Activated CD4-positive, alpha-beta T cell treated with anti-CD3 and anti-CD28 coated beads for 36 hours (primary cell): ENCODE measurements at places on chromosomes 13 and 19. TPM values are rescaled to one million over a fixed set of nuclear protein-coding genes. Genes with fewer than 3 reads are reported as not detected.

DNA sequence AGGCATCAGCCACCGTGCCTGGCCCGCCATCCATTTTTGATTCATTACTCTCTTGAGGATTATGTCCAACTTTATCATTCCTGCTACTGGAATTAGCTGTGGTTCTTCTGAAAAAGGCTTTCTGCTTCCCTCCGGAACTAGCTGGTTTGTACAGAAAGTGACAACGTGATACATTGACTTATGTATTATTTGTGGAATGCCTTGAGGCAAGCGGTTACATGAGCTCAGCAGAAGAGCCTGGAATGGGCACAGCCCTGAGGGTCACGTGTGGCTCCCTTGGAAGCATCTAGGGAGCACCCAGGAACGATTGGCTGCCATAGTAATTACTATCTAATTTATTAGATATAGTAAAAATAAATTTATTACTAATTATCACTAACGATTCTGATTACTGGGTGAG lies 14.4 kb upstream of the RETN start:
- no peak for DNase-seq
- no peak overlapping the region for H3K27ac ChIP-seq
- H3K4me3 ChIP-seq = no peak overlapping the region
- H3K27me3 ChIP-seq = no peaks in the 10 kb centered on the region
- peaks cover 31% of the 10 kb centered on the region for H3K4me1 ChIP-seq

DNA sequence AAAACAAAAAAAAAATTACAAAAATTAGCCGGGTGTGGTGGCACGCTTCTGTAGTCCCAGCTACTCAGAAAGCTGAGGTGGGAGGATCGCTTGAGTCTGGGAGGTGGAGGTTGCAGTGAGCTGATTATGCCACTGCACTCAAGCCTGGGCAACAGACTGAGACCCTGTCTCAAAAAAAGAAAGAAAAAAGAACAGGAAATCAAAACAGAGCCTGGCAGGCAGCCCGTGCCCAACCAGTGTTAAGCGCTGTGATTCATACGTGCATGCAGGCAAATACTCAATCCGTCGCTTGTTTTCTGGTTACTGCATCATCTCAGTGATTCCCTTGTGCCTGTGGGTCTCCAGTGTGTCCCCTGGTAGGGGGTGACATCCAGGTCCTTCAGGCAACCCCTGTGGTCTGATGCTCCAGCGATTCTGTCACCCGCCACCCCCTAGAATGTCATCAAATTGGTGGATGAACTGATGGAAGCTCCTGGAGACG lies 18.1 kb downstream of the DDX39A start:
- no peak overlapping the region for H3K4me3 ChIP-seq
- peak overlapping the region; percentile 80 for H3K27ac ChIP-seq
- peaks cover 24% of the 10 kb centered on the region for H3K4me1 ChIP-seq
- H3K27me3 ChIP-seq = no peaks in the 10 kb centered on the region

DNA sequence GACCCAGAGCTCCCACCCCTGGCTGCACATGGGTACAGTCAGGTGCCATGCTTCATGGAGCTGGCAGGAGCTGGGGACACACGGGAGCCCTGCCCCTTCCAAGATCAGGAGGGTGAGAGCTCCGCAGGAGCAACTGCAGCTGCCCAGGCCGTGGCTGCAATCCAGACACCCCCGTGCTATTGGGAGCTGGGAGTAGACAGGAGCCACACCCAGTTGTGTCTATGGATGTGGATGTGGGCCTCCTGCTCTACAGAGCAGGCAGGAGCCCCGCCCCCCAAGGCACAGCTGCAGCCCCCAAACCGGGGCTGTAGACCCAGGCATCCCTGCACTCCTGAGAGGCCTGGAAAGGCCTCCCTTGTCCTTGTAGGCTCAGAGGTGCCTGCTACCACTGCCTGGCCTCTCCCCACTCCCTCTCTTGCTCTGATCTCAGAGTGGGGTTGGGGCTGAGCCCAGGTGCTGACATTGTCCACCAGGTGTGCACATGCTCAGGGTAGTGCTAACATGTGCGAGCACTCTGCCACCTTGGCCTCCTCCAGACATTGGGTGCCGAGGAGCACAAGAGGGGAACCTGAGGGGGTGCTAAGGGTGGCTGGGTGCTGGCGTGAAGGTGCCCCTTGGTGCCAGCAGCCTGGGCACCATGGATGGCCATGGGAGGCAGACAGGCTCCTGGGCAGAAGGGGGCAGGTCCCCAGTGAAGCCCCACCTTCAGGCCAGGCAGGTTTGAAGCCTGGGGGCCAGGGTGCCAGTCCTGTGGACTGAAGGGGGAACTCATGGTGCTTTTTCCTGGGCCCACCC lies 8.0 kb upstream of the BAX start:
- H3K4me3 ChIP-seq = no peak overlapping the region
- no peak overlapping the region for H3K27ac ChIP-seq
- H3K27me3 ChIP-seq = no peaks in the 10 kb centered on the region
- no peaks in the 10 kb centered on the region for H3K4me1 ChIP-seq
- DNase-seq = no peak

DNA sequence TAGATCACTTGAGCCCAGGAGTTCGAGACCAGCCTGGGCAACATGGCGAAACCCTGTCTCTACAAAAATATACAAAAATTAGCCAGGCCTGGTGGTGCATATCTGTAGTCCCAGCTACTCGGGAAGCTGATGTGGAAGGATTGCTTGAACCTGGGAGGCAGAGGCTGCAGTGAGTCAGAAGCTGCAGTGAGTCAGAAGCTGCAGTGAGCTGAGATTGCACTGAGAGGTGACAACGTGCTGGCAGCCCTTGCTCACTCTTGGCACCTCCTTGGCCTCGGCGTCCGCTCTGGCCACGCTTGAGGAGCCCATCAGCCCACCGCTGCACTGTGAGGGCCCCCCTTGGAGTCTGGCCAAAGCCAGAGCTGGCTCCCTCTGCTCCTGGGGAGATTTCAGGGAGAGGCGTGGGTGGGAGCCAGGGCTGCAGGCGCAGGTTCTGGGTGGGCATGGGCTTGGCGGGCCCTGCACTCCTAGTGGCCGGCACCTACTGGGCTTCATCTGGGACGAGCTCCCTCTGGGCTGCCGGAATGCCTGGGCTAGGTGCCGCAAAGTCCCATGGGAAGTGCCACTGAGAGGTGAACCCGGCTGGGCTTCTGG lies 39.5 kb upstream of the RPL21 start:
- H3K27ac ChIP-seq = no peak overlapping the region
- no peaks in the 10 kb centered on the region for H3K4me1 ChIP-seq
- H3K36me3 ChIP-seq = peaks cover 2% of the 10 kb centered on the region
- H3K4me3 ChIP-seq = no peak overlapping the region

GRCh38 chr13:59459972-59460371 lies 703.8 kb downstream of the DIAPH3 start:
- H3K36me3 ChIP-seq = no peaks in the 10 kb centered on the region
- no peak overlapping the region for H3K27ac ChIP-seq
- H3K27me3 ChIP-seq = peaks cover 8% of the 10 kb centered on the region

GRCh38 chr19:12834976-12835757 lies 788 bp upstream of the RTBDN start:
- H3K27ac ChIP-seq = no peak overlapping the region
- H3K4me1 ChIP-seq = peaks cover 31% of the 10 kb centered on the region
- peaks cover 70% of the 10 kb centered on the region for H3K27me3 ChIP-seq
- H3K4me3 ChIP-seq = no peak overlapping the region

DNA sequence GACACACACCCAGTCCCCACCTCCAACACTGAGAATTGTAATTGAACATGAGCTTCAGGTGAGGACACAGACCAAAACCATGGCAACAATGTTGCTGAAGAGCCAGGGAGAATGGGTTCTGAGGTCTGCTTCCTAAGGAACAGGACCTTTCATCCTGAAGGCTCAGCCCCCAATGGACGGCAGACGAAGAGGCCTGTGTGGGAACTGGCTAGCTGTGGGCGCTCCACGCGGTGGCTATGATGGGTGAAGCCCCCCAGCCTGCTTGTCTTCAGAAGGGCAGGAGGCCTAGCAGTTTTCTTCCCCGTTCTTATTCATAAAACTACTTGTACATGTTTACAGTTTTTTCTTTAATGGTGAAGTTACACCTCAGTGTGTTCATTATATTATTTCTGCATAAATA lies 136.1 kb upstream of the SPACA7 start:
- H3K4me1 ChIP-seq = no peaks in the 10 kb centered on the region

DNA sequence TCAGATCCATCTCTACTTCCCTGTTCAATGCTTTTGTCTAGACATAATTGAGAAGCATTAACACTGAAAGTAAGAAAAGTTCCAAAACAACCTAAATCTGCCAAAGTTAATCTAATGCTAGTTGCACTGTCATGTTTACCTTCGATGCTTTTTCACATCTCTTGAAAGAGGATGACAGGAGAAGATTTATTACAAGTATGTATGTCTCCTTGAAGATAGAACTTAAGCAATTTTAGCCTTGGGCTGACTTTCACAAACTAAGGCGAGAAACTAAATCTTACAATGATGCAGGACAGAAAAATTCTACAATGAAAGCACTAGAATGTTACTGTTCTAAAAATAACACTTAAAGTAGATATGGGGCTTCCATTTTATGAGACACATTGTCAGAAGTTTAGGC lies 64.0 kb downstream of the MIPEP start:
- H3K4me1 ChIP-seq = no peaks in the 10 kb centered on the region
- H3K36me3 ChIP-seq = peaks cover 38% of the 10 kb centered on the region
- no peaks in the 10 kb centered on the region for H3K27me3 ChIP-seq
- H3K27ac ChIP-seq = no peak overlapping the region
- DNase-seq = no peak

DNA sequence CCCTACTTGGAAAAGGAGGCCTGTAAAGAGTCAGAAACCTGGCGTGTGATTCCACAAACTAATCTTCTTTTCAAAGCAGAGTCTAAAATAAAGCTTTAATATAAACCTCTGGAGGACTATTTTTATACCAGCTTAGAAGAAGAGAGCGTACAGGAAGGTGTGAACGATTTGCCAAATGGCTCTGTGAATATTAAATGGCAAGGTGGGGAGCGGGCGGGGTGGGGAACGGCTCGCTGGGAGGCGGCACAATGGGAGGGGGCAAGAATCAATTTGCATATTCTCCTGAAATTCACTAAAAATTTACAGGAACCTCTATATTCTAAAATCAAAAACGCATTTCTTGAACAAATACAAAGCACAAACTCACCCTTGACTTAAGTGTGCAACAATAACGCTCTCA lies 982 bp downstream of the ZNF780B start:
- peaks cover 38% of the 10 kb centered on the region for H3K4me1 ChIP-seq
- peak overlapping the region; percentile 93 for H3K4me3 ChIP-seq
- no peak for DNase-seq
- peaks cover 34% of the 10 kb centered on the region for H3K36me3 ChIP-seq
- H3K27me3 ChIP-seq = peaks cover 5% of the 10 kb centered on the region

- no peaks in the 10 kb centered on the region for H3K36me3 ChIP-seq
- DNase-seq = no peak
- peaks cover 5% of the 10 kb centered on the region for H3K4me1 ChIP-seq
- H3K27me3 ChIP-seq = peaks cover 48% of the 10 kb centered on the region
Observed at GRCh38 chr19:50712833-50713232, 6.8 kb downstream of the SHANK1 start.

DNA sequence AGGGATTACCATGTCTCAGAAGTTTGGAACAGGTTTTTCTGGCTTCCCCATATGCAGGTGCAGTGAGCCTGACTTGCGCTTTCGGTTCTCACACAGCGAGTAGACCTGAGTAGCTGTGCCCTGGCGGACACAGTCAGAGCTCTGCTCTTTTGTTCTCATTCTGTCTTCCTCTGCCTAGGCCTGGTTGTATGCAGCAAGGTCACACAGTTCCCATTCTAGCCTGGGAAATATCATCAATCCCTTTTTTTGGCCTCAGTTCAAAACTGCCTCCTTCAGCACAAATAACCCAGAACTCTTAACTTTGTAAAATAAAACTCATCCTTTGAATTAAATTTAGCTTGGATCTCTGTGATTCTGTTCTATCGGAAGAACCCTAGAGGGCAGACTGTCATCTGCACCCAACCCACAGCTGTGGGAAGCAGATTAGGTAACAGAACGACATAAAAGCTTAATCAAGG lies 10.2 kb downstream of the OXGR1 start:
- H3K4me1 ChIP-seq = peaks cover 11% of the 10 kb centered on the region
- H3K27ac ChIP-seq = no peak overlapping the region
- peak; percentile 41 for DNase-seq
- peaks cover 5% of the 10 kb centered on the region for H3K27me3 ChIP-seq
- H3K36me3 ChIP-seq = no peaks in the 10 kb centered on the region

- H3K27ac ChIP-seq = no peak overlapping the region
- H3K4me1 ChIP-seq = peaks cover 11% of the 10 kb centered on the region
- no peak for DNase-seq
- H3K4me3 ChIP-seq = no peak overlapping the region
- no peaks in the 10 kb centered on the region for H3K27me3 ChIP-seq
Observed at GRCh38 chr19:38061294-38061693, 154.3 kb downstream of the SIPA1L3 start.

DNA sequence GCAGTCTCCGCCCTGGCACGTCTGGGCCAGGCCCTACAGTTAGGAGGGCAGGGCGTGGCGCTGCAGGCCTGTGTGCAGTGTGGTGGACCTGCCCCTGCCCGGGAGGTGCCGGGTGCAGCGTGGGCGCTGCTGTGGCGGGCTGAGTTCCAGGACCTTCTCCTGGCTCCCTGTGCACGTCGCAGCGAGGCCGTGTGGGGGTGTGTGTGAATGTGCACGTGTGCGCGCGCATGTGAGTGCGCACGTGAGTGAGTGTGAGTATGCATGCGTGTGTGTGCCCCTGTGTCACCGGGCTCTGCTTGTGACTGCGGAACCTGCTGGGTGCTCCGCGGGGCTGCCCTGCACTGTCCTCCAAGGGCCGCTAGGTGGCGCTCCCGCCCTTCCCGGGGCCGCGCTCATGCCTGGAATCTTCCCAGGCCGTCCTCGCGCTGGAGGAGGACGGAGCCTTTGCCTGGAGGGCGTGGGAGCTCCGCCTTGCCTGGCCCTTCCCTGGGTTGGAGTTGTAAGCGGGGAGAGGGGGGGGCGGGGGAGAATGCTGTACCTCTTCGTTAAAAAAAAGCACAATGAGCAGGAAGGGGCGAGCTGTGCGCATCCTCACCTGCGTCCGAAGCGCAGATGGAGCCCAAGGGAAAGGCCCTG lies 79.3 kb downstream of the KDM4B start:
- H3K36me3 ChIP-seq = no peaks in the 10 kb centered on the region
- H3K4me1 ChIP-seq = peaks cover 2% of the 10 kb centered on the region
- H3K27me3 ChIP-seq = no peaks in the 10 kb centered on the region
- DNase-seq = peak; percentile 80

GRCh38 chr13:73001971-73002370 lies 56.8 kb upstream of the KLF5 start:
- H3K36me3 ChIP-seq = peaks cover 18% of the 10 kb centered on the region
- DNase-seq = no peak
- peaks cover 9% of the 10 kb centered on the region for H3K4me1 ChIP-seq

GRCh38 chr13:40571338-40571963 lies 95.0 kb downstream of the FOXO1 start:
- H3K4me3 ChIP-seq = no peak overlapping the region
- H3K36me3 ChIP-seq = peaks cover 10% of the 10 kb centered on the region
- H3K27ac ChIP-seq = peak overlapping the region; percentile 79
- DNase-seq = no peak

CEACAM16 gene
- not detected for total RNA-seq

PCP2 gene
- 1.8 TPM for total RNA-seq
